Bronchial epithelial cell (primary cell): ENCODE measurements at places on chromosomes 2 and 18. TPM values are rescaled to one million over a fixed set of nuclear protein-coding genes. Genes with fewer than 3 reads are reported as not detected.

Gene SERPINB4
- 0.26 and 15.7 TPM in 2 replicates for total RNA-seq

Gene CNRIP1
- total RNA-seq: 0.26 TPM in 1 of 2 replicates, not detected in the other

- DNase-seq: no peak
These were observed 121.9 kb upstream of the ACAA2 start for GRCh38 chr18:49935215-49935614.

- no peak for DNase-seq
These were observed 12.6 kb upstream of the RAB17 start for GRCh38 chr2:237603049-237603717.

Gene PROKR1
- total RNA-seq: not detected in 2 replicates

- peak; percentile 97 for DNase-seq
These were observed 12.7 kb downstream of the FAM110C start for GRCh38 chr2:33620-34019.

Gene SP140
- total RNA-seq: not detected in 2 replicates

- peak; percentile 45 for DNase-seq
These were observed 1.2 kb upstream of the NPAS2 start for GRCh38 chr2:100818606-100819369.

DNA sequence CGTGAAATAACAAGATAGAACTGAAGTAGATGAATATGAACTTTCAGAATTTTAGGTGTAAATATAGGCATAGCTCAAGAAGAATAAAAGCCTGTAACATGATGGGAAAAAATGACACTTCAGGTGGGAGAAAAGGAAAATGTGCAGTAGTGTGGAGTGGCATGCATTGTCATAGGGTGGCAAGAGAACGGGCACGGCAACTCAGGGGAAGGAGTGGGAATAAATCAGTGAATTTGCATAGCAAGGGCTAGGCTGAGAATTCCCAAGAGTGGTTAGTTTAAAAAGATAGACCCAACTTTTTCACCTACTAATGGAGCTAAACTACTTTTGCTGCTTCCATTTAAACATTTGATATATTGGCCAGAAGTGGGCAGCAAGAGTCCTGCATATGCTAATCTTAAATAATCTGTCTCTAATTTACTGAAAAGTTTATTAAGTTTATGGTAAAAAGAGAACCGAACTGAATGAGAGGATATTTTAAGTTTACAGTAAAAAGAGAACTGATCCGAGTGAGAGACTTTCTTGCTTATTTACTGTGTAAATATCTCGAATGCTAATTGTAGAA, 228.1 kb downstream of the CTNNA2 start:
- no peak for DNase-seq

- peak; percentile 75 for DNase-seq
These were observed 50.5 kb upstream of the SULT1C3 start for GRCh38 chr2:108189316-108189715.

GRCh38 chr18:40921845-40922629, 1033.0 kb upstream of the PIK3C3 start:
- DNase-seq: no peak

DNA sequence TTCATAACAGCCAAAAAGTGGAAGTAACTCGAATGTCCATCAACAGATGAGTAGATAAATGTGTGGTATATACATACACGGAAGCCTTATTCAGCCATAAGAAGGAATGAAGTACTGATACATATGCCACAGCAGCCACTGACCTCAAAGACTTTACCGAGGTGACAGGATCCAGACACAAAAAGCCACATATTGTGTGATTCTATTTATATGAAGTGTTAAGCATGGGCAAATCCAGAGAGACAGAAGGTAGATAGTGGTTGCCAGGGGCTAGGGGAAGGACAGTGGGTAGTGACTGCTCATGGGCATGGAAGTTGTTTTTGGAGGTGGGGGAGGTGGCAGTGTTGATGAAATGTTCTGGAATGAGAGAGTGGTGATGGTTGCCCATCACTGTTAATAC, 33.9 kb downstream of the ZAP70 start:
- no peak for DNase-seq

DNA sequence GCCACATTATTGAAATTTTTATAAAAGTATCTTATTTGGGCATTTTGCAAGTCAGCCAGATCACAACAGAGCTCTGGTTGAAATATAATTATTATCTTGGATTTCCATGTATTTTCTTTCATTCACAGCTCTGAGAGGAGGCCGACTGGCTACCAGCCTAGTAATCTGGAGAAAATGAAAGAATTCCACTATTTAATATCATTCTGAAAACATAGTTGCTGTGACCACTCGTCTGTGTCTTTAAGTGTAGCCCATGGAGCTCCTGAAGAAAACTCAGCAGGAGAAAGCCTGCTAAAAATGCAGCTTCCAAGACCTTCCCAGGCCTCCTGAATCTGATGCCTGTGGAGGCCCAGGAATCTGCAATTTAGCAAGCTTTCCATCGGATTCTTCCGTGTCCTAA, 114.7 kb downstream of the SH3BP4 start:
- DNase-seq: no peak

- DNase-seq: peak; percentile 44
These were observed 940 bp downstream of the XRCC5 start for GRCh38 chr2:216109962-216110614.

Gene RALB
- 52.7 and 70.0 TPM in 2 replicates for total RNA-seq

Gene ANKRD30B
- not detected in 2 replicates for total RNA-seq

GRCh38 chr2:240556553-240557100, 1.2 kb downstream of the ANKMY1 start:
- peak; percentile 38 for DNase-seq

Gene B4GALT6
- total RNA-seq: 1.8 and 2.4 TPM in 2 replicates

Gene TRIM43
- under 0.01 TPM in 1 of 2 replicates, not detected in the other for total RNA-seq

Gene GCC2
- total RNA-seq: 9.0 and 10.1 TPM in 2 replicates

DNA sequence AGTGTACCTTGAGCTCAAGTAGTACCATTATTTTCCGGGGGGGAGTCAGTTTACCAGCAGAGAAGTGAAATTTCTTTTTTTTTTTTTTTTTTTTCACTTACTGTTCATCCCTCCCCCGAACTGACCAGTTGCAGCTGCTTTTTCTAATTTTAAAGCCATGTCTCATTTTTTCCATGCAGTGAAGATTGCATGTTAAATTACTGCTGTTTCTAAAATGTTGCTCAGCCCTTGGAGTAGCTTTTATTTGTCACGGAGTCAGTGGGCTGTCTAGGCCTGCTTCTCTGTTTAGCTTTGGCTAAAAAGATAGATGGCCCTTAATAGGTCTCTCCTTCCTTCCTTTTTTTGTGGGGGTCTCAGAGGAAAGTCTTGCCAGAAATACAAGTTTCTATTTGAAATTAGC, 70.2 kb downstream of the NGEF start:
- no peak for DNase-seq

DNA sequence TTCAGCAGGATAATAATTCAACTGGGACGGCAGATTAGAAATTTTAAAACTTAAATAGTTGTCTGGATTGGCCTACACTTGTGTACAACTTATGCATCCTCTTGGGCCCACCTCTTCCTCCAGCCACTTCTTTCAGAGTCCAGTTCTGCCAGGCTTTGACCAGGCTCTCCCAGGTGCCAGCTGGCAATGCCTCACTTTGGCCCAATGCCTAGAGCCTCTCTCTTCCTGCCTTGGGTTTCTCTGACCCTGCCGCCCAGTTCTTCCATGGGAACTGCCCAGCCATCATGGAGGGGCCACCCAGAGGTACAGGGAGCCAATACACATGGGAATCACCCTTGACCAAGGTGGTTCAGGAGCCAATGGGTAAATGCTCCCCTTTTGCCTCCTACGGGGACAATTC, 135.5 kb downstream of the IRS1 start:
- no peak for DNase-seq

- DNase-seq: no peak
These were observed 79.8 kb upstream of the FZD7 start for GRCh38 chr2:201953880-201954279.

Gene KCNF1
- not detected in 2 replicates for total RNA-seq

- no peak for DNase-seq
These were observed 94.4 kb downstream of the DYSF start for GRCh38 chr2:71547616-71548285.

- DNase-seq: no peak
These were observed 223.1 kb downstream of the RBM43 start for GRCh38 chr2:151038516-151038915.

Gene RBKS
- total RNA-seq: 0.79 and 0.90 TPM in 2 replicates

- DNase-seq: peak; percentile 94
These were observed 15.3 kb upstream of the PTPN4 start for GRCh38 chr2:119744335-119744939.

GRCh38 chr2:121092095-121092494, 192.9 kb downstream of the TFCP2L1 start:
- DNase-seq: peak; percentile 13

Gene LCLAT1
- total RNA-seq: 8.7 and 11.5 TPM in 2 replicates

DNA sequence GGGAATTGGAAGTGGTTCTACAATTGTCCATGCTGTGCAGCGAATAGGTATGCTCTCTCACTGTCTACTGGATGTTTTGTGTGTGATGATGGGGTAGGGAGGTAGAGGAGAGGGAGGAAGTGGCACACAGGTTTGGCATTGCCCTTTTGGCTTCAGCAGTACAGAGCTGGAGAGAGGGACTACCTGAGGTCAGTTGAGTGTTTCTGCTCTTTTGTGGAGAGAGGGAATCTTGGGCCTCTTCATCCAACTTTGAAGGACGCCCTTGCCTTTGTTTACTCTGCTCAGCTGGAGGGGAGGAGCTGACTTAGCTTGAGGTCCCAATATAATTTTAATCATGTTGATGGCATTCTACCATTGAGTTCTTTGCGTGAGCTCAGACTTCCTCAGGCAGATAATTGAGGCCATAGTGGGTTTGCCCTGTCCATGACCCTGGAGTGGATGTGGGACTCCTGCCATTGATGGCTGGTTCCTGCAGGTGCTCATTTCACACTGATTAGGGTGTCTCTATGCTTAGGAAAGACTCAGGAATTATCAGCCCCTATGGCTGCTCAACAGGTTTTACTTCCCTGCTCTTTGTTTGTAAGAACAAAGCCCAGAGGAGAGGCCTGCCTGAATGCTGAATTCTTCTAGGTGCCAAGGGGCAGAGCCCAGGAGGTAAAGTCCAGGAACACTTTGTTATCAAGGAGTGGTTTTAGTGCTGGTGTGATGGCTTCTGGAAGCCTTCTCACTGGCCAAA, 7.2 kb downstream of the RPIA start:
- DNase-seq: peak; percentile 15

- peak; percentile 26 for DNase-seq
These were observed 26.5 kb downstream of the SLC16A14 start for GRCh38 chr2:230042195-230042594.

Gene GAREM2
- total RNA-seq: under 0.01 and 0.13 TPM in 2 replicates

DNA sequence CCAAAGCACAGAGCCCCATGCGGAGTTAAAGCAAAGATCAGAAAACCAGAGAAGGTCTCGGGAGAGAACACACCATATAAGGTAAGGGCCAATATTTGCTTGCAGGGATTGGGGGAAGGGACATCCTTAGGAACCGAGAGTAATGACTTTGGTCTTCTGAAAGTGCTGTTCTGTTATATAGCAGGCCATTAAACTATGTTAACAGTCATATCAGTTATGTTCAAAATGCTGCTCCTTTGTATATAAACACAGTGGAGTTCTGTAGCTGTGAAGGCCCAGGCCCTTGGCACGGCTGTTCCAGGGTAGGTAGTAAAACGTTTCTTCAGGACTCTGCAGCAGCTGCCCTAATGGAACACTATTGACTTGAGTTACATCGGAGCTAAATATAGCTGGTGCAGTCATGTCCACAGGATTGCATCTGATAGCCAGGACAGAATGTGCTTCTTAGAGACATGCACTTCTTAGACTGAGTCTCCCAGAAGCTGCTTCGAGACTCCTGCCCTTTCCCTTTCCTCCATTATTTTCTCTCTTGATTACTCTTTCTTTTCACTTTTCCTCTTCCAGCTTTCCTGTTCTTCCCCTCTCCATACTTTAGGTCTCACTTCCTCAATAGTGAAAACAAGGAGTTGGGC, 122.4 kb downstream of the SETBP1 start:
- DNase-seq: no peak

DNA sequence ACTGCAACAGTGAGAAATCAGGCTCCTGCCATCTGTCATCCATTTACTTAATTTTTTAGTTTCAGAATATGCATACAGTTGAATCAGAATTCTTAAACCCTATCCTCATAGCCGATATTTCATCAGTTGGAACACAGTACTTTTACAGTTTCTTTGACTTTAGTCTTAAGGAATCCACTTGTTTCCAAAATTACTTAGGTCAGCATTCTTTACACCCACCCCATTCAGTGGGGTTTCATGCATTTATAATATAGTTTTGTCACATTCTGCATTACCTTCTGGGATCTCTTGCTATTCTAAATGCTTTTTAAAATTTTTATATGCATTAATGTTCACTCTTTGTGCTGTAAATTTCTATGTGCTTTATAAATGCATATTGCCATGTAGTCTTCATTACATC, 400.4 kb upstream of the LRRTM4 start:
- DNase-seq: no peak

- DNase-seq: no peak
These were observed 56.9 kb downstream of the SMAD7 start for GRCh38 chr18:48893608-48894600.

Gene IAH1
- total RNA-seq: 66.3 and 68.7 TPM in 2 replicates

DNA sequence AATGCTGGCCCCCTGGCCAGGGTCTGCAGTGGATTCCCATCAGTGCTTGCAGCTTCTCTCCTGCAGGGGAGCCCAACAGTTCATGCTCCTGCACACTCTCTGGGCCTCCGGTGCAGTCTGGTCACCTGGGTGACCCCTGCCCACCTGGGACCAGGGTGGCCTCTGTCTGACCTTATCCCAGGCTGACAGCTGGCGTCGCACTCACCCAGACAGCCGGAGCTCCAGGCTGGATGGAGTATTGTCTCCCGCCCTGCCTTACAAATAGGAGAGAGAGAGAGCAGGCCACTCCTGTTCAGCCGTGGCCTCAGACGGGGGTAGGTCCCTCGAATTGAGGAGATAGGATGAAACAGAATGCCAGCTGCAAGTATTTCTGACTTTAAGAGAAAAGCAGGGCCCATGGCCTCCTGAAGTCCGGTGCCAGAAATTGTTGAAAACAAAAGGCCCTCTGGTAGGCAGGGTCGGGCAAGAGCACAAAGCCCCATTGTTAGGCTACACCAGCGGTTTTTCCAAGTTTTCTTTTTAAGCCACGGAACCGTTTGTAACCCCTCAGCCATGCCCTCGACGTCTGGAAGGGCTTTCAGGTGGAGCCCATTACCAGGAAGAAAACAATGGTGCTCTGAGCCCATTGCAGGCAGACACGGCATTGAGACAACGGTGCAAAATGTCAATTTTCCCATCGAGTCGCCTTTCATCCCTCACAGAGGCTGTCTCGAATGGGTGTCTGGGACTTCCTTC, 258.4 kb downstream of the BCL11A start:
- no peak for DNase-seq

Gene ANKRD44
- total RNA-seq: 0.26 and 0.90 TPM in 2 replicates

- no peak for DNase-seq
These were observed 215.8 kb downstream of the ALPK2 start for GRCh38 chr18:58412844-58413666.

- DNase-seq: no peak
These were observed 67.3 kb upstream of the SPATS2L start for GRCh38 chr2:200239216-200239615.
